ENCODE measurements at places on chromosomes 7 and 10.

DNA sequence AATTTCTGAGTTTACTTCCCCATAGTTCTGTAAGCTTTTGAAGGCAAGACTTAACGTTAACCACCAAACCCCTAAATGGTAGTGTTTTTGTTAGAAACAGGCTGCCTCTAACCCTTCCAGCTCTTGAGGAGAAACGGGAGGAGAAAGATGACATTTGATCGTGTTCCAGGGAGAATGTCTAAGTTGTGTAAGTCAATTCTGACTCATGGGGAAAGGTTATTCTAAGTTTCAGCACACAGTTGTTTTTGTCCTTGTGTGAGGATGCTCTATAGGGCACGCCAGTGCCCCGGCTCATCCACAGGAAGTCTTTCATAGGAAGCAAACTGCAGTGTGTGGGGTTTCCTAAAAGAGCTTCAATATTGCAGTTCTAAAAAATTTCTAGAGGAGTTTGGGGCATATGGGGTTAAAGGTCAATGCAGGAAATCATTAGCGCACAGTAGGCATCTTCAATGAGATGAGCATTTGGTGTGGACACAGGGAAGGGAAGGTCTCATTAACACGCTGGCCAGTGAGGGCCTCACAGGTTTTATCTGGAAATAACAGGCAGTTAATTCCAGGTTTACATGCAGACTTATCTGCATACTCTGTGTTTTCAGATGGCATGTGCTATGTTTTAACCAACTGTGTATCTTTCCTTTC is 638.2 kb upstream of the IGFBP3 start:
- DNase-seq, result no peak

- no peak for DNase-seq
Observed at GRCh38 chr7:67918158-67918557, 921.5 kb downstream of the TYW1 start.

DNA sequence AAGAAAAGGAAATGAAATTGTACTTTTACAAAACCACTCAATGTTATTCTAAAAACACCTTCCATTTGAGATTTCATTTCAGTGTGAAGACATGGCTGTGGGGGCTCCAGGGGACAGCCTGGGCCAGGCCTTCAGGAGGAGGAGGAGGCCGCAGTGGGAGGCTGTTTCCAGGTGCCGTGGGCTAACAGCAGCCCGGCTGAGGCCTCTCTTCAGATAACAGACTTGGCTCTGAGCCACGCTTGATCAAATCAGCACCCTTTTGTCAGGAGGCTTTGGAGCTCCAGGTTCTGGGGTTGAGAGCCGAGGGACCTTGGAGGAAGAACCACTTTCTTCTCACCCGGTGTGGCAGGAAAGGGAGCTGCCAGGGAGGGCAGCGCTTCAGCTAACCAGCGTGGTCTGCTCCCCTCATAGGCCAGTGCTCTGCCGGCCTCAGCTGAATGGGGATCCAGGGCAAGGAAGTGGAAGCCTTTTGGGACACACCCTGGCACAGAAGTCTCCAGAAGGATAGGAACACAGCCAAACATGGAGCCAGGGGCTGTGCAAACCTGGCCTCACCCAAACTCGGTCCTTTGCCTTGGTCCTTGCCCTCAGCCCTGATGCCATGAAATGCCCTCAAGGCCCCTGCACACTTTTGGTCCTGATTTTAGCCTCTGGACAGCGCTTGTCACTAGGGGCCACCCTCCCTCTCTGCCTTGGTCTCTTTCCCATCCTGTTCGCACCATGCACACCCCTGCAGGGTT is 23.5 kb upstream of the CHST15 start:
- DNase-seq, result no peak

DNA sequence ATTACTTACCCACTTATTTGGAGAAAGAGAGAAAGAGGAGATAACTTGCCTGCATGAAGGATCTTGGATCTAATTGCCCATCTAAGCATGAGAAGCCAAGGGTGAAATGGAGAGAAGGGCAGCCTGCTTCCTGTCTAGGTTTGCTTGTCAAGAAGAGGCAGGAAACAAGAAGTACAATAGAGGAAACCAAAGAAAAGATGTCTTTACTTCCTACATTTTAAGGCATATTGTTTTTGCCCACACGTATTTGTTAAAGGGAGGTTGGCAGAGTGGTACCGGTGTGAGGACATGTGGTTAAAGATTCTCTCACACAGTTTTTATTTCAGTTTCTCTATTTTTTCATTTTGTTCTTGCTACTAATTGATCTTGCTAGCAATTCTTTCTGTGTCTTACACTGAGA is 6.0 kb upstream of the TAS2R38 start:
- DNase-seq, result no peak

- no peak for DNase-seq
Observed at GRCh38 chr10:131072651-131073468, 238.7 kb downstream of the TCERG1L start.

DNA sequence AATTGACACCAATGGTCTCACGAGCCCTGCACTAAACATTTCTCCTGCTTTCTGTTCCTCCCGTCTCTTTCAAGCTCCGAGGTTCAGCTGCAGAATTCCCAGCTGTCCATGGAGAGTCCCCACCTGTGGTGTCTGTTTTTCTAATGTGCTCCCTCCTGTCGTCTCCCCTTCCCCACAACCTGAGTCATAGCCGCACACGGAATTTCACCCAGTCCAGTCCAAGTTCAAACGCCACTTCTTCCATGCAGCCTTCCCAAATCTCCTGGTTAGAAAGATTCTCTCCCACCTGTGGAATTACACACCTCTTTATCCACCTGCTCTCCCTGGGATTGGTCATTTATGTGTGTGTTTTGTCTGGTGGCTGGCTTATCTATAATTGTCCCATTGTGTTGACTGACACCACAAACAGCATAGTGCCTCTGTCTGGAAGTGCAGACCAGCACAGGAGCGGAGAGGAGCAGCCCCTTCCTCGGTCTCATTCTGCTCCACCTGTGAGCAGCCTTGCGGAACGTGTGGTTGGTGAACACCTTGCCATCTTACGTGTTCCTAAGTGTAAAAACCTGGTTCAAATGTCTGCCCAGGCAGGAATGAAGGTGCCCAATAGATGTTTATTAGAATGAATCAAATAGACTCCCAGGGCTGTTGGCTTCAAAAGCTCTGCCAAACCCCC is 3.3 kb upstream of the DIP2C start:
- no peak for DNase-seq

DNA sequence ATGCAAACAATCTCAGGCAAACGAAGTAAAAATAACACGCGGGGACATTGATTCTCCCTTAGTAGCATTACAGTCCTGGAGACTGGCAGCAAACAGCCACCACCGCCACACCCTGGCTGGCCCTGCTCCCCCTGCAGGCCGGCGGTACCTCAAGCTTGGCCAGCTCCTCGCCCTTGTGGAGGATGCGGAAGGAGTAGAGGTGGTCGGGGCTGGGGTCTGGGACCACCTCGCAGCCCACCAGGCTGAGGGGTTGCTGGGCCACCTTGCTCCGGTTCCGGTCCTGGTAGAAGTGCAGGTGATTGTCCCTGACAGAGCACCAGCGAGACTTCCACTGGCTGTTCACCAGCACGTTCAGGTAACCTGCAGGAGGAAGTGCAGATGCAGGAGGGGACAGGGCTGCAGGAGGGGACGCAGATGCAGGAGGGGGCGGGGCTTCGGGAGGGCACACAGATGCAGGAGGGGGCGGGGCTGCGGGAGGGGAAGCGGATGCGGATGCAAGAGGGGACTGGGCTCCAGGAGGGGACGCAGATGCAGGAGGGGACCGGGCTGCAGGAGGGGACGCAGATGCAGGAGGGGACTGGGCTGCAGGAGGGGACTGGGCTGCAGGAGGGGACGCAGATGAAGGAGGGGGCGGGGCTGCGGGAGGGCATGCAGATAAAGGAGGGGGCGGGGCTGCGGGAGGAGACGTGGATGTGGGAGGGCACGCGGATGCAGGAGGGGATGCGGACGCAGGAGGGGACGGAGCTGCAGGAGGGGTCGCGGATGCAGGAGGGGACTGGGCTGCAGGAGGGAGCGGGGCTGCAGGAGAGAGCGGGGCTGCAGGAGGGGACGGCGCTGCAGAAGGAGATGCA is 65.7 kb downstream of the VWA2 start:
- DNase-seq, result peak; percentile 55

- no peak for DNase-seq
Observed at GRCh38 chr10:36366843-36367242, 724.7 kb upstream of the FZD8 start.

GRCh38 chr7:155261031-155261985 is 36.4 kb upstream of the INSIG1 start:
- DNase-seq, result no peak

GRCh38 chr7:50530766-50531165 is 34.4 kb downstream of the DDC start:
- no peak for DNase-seq

DNA sequence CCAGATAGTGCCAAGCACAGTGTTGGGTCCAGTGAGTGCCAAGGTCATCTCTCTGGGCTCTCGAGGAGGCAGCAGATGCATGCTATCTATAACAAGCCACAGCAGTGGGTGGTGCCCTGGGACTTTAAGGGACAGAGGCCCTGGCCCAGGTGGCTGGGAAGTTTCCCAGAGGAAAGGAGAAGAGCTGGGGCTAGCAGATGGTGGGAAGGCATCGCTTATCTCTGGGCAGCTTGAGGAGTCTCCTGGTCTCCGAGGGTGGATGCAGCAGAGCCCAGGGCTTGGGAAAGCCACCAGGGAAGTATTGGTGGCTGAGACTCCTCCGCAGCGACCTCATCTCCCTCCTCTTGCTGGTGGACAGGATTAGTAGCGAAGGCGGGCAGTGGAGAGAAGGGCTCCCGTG is 63.4 kb upstream of the LRRC4 start:
- no peak for DNase-seq

- DNase-seq, result no peak
Observed at GRCh38 chr7:23955600-23956149, 245.7 kb downstream of the STK31 start.

DNA sequence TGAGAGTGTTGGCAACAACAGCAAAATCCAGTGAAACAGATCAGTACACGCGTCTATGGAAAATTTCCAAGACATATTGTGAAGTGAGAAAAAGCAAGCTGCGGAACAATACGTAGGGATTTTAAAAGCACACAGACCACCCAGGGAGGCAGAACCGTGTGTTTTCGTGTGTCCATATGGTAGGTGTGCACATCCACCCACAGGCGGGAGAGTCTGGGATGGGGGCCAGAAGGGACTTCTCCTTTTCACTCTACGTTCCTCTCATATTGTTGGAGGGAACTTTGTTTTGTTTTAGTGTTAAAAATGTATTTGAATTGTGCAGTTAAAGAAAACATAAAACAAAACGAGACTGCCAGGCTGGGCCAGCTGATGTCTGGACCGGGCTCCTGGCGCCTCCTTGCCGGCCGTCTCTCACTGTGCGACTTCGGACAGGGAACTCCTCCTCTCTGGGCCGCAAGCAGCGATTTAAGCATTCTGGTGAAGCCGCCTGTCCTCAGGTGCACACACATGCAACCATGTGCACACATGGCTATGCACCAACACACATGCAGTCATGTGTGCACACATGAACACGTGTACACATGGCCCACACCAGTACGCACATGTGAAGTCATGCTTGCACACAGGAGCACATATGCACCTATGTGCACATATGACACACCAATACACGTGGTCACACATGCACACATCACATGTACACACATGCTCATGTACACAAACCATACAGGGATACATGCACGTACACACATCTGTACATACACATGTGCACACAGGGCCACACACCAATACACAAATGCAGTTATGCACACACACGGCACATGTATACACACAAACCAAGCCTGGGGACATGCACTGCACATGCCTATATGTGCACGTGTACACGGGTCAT is 141.1 kb downstream of the ELFN1 start:
- DNase-seq, result peak; percentile 64

Data from left hindlimb (tissue), 1 donor.